ENCODE measurements at places on chromosomes 6 and 20.

- no peak for DNase-seq
These were observed 42.2 kb upstream of the FOXP4 start for GRCh38 chr6:41503827-41504465.

DNA sequence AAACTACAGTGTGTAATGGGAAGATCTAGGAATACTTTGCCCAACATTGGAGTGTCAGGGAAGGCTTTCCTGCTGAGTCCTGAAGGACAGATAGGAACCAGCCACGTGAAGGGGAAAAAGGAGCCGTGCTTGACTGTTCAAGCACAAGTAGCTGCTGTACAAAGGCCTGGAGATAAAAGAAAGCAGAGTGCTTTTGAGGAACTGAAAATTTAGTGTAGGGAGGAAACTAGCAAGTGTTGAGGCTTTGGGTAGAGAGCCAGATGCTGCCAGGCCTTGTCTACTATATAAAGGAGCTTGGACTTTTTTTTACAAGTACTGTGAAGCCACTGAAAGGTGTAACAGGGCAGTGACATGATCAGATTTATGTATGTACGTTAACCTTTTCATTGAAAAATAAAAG, 39.0 kb downstream of the DSE start:
- no peak for DNase-seq

DNA sequence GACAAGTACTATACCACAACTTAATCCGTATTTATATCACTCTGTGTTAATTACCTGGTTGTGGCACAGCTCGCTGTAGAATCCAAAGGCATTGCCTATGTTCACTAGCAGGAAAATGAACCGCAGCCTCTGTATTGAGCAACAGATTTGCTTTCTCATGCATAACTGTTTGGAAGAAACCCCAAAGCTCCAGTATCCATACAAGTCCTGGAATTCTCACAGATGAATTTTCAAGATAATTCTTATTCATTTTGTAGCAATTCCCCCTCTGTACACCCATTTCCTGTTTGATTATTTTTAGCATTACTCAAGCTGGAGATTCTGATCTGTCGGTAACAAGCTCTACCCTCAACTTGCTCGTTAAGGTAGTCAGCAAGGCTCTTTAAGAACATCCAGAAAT, 63.5 kb downstream of the STMND1 start:
- DNase-seq: no peak

- DNase-seq: no peak
These were observed 28.8 kb downstream of the TLDC2 start for GRCh38 chr20:36904690-36905089.

DNA sequence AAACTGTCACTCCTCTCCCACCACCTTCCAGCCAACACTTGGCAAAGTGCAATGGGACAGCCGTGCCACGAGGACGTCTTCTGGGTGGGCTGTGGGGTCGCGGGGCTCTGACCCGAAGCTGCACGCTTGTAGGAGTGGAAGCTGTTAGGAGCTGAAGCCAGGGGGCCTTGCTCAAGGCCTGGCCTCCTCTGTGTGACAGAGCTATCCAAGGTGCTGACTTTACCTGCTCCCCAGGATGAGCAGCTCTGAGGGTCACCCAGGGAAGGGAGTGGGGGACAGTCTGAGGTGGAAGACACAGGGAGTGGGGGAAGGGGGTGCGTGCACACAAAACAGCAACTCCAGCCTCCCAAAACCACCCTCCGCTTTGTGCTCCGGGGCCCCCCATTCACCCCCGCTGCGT, 17.5 kb upstream of the CHRNA4 start:
- DNase-seq: no peak

- no peak for DNase-seq
These were observed 51.6 kb upstream of the TAB2 start for GRCh38 chr6:149265945-149266344.

Data from activated CD8-positive, alpha-beta T cell treated with anti-CD3 and anti-CD28 coated beads, Interleukin-2, amount 10 ng/mL, durations not matched to agents 7 days and 5 days (primary cell).